ENCODE measurements at places on chromosomes 2 and 18.

- no peak for DNase-seq
Observed at GRCh38 chr2:223587301-223587700, 14.9 kb downstream of the SCG2 start.

GRCh38 chr2:154698721-154699574, 453 bp downstream of the KCNJ3 start:
- no peak for DNase-seq

DNA sequence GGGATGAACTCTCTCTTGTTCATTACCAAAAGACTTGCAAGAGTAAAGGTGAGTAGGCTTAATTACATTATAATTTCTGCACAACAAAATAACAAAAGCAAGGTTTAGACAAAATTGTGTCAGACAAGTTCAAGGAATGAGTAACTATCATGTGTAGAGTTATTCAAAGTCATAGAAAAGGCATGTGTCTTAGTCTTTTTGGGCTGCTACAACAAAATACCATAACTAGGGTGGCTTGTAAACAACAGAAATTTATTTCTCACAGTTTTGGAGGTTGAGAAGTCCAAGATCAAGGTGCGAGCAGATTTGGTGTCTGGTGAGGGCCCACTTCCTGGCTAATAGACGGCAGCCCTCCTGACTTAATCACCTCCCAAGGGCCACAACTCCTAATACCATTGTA, 37.6 kb downstream of the IL1R2 start:
- no peak for DNase-seq

GRCh38 chr2:30504731-30505130, 57.7 kb downstream of the LCLAT1 start:
- peak; percentile 16 for DNase-seq

DNA sequence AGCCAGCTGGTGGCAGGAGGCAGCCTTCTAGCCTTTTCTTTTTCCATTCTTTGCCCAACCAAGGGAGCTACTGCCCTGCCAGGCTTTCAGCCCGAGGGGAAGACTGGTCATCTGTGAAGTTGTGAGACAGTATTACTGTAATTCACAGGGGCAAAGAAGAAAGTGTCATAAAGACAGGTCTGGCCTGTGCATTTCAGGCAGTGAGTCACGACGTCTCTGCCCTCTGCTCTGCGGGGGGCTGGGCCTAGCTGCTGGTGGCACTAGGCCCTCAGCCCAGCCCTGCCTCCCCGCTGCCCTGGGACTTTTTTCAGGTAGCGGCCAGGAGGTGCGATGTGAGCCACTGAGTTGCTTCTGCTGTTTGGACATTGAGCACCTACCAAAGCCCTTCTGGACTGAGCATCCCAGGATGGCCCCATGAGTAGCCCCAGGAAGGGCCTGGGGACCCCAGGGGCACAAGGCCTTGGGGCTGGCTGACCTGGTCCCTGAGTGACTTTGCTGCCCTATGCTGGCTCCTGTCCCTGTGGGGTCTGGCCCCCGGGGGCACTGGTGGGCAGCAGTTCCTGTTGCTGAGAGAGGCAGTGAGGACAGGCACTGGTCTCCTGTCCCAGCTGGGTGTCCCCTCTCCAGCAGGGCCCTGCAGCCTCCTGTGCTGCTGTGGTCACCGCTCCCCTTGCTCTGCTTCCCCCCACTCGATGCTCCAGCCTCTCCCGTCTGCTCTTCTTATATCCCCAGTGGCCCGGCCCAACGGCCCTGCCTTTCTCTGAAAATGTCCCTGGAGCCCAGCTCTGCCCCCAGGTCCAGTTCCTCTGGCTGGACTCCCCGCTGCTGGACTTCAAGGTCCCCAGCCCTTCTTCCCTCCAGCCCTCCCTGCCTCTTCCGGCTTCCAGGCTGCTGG, 7.0 kb downstream of the INHBB start:
- DNase-seq, result no peak

DNA sequence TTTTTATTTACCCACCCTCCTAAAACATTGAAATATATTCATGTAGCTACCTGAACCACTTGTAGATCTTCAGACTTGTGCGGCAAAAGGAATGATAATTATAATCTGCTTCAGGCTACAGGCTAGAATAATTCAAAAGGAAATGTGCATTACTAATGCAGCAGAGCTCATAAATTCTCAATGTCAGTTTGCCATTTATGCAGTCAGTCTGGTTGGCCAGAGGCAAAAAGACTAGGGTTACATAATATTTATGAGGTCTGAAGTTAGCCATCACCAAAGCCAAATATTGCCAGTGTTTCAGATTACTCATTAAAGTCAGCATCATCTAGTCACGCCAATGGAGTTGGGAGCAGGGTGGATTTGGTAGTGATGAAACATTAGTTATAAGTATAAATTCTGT, 38.9 kb downstream of the METAP1D start:
- DNase-seq, result peak; percentile 50

- no peak for DNase-seq
Observed at GRCh38 chr18:49082714-49083688, 132.2 kb upstream of the SMAD7 start.
